ENCODE measurements at places on chromosomes 2 and 18. TPM values are rescaled to one million over a fixed set of nuclear protein-coding genes. Genes with fewer than 3 reads are reported as not detected.

UPP2 gene
- not detected for total RNA-seq

IL1R2 gene
- total RNA-seq = not detected

AFF3 gene
- total RNA-seq = under 0.01 TPM

MC2R gene
- not detected for total RNA-seq

VRK2 gene
- 44.1 TPM for total RNA-seq

GCG gene
- not detected for total RNA-seq

MOGAT1 gene
- total RNA-seq = not detected

NEURL3 gene
- total RNA-seq = not detected

MROH2A gene
- total RNA-seq = not detected

KCNF1 gene
- total RNA-seq = 1.3 TPM

BBS5 gene
- total RNA-seq = 2.6 TPM

ACADL gene
- not detected for total RNA-seq

RFX8 gene
- 0.57 TPM for total RNA-seq

CSRNP3 gene
- total RNA-seq = 0.19 TPM

CRYGD gene
- not detected for total RNA-seq

GRB14 gene
- total RNA-seq = 5.9 TPM

CTNNA2 gene
- total RNA-seq = not detected

MLPH gene
- not detected for total RNA-seq

CD8B2 gene
- not detected for total RNA-seq

PAX8 gene
- total RNA-seq = 1.3 TPM

RNF144A gene
- total RNA-seq = 31.6 TPM

TGFA gene
- total RNA-seq = 5.3 TPM

HTRA2 gene
- 42.8 TPM for total RNA-seq

PNO1 gene
- 17.0 TPM for total RNA-seq

Data from vein endothelial cell (primary cell).